Type B pancreatic cell (in vitro differentiated cells): ENCODE measurements at places on chromosomes 3 and 15.

DNA sequence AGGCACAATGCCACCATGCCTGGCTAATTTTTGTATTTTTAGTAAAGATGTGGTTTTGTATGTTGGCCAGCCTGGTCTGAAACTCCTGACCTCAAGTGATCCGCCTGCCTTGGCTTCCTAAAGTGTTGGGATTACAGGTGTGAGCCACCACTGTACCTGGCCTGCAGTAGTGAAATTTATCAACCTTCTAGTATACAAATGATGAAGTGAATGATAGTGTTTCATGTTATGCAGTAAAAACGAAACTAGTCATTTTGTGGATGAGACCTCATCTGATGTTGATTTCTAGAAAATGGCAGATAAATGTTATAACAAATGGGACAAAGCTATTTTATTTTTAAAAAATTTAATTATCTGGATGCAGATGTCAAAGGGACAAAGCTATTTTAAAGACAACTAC is 32.9 kb downstream of the NXPE3 start:
- DNase-seq, result no peak

DNA sequence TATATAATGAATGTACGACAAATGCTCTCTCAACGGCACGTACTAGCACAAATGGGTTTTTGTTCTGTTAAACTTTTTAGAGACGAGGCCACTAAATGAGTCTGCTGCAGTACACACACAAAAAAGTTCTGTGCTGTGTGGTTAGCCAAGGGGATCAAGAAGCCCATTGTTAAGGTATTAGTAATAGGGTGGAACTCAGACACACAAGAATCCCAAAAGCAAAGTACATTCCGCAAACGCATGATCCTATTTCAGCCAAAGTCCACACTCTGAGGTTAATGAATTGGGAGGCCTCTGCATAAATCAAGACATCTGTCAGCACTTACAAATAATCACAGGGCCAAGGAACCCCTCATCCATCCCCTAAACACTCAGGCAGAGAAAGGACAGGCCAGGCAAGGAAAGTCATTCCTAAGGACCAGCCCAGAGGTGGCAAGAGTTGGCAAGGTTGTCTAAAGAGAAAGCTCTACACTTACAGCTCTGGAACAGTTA is 12.1 kb downstream of the OSBPL10 start:
- DNase-seq, result no peak

- peak; percentile 58 for DNase-seq
Observed at GRCh38 chr3:128313071-128313725, 153.5 kb downstream of the DNAJB8 start.

DNA sequence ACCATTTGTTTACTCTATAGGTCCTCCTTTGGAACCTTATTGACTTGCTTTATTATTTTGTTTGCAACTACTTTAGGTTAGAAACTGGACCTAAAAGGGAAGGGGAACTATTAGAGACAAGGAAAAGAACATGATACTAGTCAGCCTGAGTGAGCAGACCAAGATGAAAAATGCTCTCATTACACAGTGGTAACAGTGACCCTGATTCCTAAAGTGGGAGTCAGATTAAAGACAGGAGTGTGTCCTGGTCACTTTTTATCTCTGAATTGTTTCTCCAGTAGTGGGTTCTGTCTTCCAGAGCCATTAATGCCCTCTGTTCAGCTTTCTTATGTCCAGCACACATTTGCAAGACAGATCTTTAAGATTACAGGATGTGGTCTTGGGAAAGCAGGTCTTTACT is 124.1 kb downstream of the TMEM108 start:
- no peak for DNase-seq

- DNase-seq, result no peak
Observed at GRCh38 chr3:44468572-44469520, 8.6 kb downstream of the ZNF445 start.

- no peak for DNase-seq
Observed at GRCh38 chr3:32281570-32282106, 43.2 kb downstream of the CMTM8 start.

GRCh38 chr3:133023362-133023761 is 14.8 kb upstream of the TMEM108 start:
- no peak for DNase-seq
